CD4-positive, alpha-beta T cell treated with Interleukin-17A for 4 hours (primary cell): ENCODE measurements at places on chromosomes 7 and 10.

DNA sequence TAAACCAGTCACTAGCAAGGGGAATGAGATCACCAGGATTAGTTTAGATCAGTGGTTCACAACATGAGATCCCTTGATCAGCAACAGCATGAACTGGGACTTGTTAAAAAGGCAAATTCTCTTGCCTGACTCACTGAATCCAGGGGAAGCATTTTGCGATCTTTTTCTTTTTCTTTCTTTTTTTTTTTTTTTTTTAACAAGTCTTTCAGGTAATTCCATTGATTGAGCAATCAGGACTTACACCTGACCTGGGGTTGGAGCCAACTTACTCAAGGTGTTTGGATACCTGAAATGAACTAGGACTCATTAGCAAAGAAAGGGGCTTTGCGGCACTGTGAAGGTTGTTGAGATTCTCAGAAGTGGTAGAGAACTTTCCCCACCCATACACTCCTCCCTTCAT, 47.1 kb upstream of the PRR15 start:
- DNase-seq: no peak

GRCh38 chr7:66207540-66207939, 2.4 kb downstream of the TPST1 start:
- no peak for DNase-seq

DNA sequence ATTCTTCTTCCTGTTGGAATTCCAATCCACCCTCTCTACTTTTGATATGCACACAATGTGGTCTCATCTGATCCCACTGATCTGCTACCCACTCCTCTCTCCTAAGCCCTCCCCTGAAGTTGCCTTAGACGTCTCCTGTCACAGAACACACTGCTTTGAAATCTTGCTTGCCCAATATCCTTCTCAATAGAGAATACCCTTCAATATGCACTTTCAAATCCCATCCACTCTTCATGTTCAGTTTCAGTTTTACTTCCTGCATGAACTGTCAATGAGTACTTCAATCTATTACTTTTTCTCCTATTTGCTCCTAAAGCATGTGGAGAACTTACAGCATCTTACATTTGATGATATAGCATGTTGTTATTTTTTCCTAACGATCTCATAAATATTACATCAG, 93.5 kb downstream of the UPF2 start:
- no peak for DNase-seq

DNA sequence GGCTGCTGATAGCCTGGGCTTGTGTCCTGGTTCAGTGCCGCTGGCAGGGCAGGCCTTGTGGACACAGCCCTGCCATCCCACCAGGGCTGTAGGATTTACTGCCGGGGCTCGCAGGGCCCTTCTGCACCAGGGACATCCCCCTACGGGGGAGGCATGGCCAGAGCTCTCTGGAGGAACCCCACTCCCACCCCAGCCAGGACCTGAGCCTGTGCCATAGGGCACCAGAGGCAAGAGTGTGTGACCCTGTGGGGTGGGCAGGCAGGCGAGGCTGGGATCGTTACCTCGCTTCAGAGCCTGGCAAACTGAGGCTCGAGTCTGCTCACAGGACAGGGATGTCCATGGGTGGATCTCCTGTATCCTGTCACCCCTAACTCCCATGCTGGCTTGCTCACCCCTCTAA, 2.6 kb downstream of the LDB3 start:
- no peak for DNase-seq

DNA sequence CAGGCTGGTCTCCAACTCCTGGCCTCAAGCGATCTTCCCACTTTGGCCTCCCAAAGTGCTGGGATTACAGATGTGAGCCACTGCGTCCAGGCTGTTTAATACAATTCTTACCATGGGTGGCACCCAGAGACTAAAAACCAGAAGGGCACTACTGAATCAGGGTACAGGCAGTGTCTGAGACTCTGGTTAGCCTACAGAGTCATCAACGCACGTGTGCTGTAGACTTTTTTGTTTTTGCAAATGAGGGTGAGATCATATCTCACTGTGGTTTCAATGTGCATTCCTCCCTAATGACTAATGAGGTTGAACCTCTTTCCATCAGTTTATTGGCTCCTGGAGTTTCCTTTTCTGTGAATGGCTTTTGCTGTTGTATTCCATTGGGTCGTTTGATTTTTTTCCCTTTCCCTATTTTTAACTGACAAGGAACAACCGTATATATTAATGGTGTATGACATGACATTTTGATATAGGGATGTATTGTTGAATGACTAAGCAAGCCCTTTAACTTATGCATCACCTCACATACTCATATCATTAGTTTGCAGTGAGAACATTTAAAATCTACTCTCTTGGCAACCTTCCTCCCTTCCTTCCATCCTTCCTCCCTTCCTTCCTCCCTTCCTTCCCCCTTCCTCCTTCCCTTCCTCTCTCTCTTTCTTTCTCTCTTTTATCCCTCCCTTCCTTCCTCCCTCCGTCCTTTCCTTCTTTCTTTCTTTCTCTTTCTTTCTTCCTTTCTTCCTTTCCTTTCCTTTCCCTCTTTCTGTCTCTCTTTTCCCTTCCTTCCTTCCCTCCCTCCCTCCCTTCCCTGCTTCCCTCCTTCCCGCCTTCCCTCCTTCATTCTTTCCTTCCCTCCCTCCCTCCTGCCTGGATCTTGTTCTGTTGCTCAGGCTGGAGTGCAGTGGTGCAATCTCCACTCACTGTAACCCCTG, 9.3 kb upstream of the TMEM270 start:
- DNase-seq: no peak

DNA sequence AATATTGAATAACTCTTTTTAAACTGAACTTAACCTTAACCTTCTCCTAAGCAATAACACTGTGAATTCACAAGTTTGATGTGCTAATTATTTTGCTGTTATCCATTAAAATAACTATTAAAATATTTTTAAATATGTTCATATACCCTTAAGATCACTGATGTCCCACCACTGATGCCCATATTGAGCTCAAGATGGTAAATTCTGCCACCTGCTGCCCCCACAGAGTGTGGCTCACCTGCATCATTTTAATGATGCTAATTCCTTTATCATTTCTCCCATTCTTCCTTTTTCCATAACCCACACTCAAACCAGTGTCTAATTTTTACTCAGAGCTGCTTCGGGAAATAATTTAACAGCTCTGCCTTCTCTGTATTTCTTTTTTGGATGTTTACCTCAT, 82.3 kb upstream of the ARID5B start:
- no peak for DNase-seq

DNA sequence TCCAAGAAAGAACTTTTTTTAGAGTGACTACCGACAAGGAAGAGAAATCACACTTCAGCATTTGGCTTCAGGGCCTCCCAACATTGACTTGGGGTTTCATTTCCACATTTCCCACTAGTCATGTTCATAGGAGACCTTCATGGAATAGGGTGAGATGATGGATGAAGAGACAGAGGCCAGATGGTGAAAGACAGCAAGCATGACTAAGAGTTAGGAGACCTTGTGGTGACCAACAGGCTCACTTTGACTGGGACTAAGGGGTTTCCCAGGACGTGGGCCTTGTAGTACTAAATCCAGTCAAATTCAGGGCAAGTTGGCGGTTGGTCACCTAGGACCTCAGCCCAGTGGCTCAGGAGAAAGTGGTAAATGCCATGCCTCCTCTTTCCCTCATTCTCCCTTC, 3.0 kb upstream of the GIMAP5 start:
- no peak for DNase-seq

GRCh38 chr7:55273186-55273980, 91.8 kb upstream of the LANCL2 start:
- DNase-seq: no peak

DNA sequence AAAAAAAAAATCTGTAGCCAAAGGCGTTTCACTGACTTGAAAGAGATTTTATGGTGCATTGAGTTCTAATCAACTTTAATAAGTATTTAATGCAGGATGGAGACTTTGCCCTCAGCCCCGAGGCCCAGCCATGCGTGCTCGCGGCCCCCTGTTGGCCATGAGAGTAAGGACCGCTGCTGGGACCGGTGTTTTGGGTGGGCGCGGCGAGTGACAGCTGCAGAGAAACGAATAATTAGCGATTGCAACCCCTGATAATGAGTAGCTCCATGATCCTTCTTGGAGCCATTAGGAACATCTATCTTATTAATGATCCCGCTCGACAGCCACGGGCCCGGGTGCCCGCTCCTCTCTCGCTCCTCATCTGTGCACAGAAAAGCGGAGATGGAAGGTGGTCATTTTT, 347.4 kb downstream of the RPS24 start:
- DNase-seq: no peak

DNA sequence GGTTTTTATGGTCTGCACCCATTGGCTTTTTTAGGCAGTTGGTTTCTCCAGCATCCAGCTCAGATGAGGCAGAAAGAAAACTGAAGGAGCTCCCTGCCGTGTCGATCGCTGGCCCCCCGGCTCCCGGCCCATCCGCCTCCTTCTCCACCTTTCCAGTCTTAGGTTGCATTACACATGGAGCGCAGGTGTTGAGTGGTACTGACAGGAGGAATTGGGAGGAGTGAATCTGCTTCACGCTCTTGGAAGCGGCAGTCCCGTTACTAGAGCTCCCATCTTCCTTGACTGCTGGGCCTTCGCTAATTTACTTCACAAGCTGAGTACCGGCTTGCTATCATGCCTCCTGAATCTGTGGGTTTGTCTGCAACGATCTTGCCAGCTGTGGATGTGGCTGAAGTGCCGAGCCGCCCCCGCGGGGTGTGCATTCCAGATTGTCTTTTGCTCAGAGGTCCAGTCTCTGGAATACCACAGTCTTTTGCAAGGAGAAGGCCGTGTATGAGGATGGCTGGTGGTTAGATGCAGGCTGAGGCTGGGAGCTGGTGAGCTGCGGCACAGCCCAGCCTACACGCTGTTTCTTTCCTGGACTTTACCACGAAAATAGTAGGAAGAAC, 17.1 kb downstream of the IQCE start:
- no peak for DNase-seq

DNA sequence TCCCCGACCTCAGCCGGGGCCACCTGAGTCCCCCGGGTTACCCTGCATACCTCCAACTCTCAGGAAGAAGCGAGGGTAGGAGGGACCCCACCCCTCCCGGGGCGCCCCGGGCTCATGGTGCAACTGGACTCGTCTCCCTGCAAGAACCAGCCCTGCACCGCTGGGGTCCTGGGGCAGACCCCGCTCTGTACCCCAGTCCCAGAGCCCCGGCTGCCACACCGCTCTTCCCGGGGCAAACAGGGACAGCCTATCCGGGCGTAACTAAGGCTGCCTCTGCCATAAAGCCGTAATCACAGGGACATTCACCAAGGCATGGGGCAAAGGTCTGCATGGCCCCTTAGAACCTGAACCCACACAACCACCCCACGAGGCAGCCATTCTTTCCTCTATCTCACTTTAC, 6.7 kb upstream of the MAFK start:
- DNase-seq: no peak

DNA sequence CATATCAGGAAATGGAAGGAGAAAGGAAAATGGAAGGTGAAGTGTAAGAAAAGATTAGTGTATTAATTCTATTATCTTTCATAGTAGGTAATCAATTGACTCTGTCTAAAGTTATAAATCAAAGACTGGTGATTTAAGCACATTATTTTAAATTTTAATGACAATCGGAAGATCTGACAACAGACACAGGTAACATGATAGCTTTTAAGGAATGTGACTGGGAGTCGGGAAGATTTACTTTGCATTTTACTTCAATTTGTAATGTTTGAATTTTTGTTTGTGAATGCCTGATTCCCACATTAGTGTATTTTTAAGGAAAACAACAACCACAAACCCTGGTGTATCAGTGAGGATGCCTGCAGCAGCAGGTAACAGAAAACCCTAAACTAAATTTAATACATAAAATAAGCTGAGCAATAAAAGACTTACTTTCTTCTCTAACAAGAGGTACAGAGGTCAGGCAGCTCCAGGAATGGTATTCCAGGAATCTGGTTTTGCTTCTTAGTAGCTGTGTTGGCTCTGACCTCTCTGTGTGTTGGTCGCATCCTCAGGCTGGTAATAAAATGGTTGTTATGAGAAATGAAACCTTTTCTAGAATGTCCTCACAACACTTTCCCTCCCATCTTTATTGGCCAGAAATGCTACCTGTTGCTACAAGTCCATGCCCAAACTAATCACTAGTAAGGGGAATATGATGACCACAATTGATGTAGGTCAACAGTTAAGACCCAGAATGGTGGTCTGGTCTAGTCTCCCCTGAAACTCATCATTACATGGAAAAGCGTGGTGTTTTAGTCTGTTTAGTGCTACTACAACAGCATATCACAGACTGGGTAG, 12.2 kb downstream of the DNAJB9 start:
- no peak for DNase-seq

DNA sequence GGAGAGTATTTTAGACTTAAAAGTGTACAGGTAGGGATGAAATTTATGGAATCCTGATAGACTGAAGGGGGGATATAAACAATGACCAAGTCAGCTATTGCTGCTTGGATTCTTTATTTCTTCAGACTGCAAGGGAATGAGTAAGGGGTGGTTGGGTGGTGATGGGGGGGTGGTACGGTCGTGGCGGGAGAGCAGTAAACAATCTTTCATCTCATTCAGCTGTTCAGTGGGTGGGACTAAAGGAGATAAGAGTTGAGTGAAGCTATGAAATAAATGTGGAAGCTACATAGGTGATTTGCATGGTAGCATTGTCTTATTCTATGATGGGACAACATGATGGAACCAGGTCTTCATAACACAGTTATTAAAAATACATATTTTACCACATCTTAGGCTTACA, 1.8 kb downstream of the SEPTIN7 start:
- peak; percentile 59 for DNase-seq

DNA sequence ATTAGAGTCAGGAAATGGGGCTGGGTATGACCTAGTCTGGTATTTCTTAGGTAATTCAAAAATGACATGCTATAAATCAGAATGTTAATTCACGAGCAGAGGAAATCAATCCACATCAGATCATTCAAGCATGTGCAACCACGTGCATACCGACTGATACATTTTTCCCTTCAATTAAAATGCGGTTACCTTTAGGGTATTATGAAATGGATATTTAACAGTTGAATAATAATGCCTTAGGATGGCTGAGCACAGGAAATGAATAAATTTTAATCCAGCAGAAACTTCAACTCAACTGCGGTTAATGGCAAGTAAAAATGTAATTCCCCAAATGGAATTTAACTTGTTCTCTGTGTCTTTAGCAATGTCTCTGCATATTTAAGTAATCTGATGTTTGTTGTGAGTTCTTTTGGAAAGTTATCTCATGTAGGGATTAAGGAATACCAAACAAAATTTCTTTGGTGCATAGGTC, 9.2 kb downstream of the CPA2 start:
- no peak for DNase-seq

- DNase-seq: no peak
Measured at GRCh38 chr7:72337390-72338167, 74.6 kb downstream of the CALN1 start.

DNA sequence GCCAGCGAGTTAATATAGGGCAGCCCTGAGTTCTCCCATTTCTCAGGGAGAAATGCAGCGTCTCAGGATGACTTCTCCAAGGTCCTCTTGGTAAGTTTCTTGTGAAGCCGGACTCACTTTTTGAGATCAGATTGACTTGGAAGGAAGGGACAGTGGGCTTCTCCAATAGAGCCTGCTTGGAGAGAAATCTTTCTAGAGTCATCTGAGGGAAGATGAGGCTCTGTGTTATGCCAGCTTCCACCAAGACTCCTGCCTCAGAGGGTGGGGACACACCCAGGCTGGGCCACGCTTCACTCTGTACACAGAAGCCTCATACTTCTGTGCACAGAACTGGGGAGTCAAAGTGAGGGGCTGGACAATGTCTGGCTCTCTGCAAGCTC, 5.6 kb downstream of the C10orf105 start:
- peak; percentile 41 for DNase-seq

- DNase-seq: no peak
Measured at GRCh38 chr7:149415391-149416071, 45.3 kb downstream of the ZNF777 start.

GRCh38 chr7:79951415-79951814, 183.2 kb upstream of the GNAI1 start:
- DNase-seq: no peak
